ENCODE measurements at places on chromosomes 1 and 21. TPM values are rescaled to one million over a fixed set of nuclear protein-coding genes. Genes with fewer than 3 reads are reported as not detected.

Gene SYT6
- not detected for total RNA-seq

Gene SORT1
- total RNA-seq: 0.51 TPM

Gene G0S2
- 93.1 TPM for total RNA-seq

Gene UBL4B
- not detected for total RNA-seq

Gene HPCA
- total RNA-seq: not detected

Gene DNAH14
- 0.55 TPM for total RNA-seq

DNA sequence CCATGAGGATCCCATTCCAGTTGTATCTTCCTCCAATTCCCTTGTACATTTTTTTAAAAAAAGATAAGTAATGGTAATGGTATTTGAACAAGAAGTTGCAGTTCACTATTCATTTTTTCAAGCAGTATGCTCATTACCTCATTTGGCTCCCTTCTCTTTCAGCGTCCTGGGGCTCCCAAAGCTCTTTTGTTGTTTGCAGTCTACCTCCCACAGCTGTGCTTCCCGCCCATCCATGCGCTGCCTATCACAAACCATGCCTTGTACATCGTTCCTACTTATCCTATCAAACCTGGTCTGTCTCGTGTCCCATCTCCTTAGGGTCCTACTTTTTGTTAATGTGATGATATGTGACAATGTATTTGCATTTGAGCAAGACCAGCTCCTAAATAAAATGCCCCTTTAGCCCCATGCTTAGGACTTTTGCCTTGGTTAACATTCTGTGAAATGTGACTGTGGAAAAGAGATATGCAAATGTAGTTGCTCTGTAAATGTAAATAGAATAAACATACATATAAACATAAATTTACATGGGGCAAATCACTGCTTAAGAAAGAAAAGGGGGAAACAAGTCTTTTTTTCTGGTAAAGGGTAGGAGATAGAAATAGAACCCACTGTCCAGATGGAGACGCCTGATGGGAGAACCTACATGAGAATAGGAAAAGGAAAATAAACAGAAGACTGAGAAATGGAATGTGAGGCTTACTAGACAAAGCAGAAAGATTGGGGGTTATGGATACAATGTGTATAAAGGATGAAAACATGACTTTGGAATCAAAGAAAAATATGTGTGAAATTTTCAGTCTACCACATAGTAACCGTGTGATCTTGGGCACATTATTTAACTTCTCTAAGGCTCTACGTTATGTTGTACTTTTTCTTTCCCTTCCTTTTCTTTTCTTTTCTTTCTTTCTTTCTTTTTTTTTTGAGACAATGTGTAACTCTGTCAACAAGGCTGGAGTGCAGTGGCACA is 59.8 kb upstream of the PLXNA2 start:
- H3K27ac ChIP-seq: no peak overlapping the region
- H3K4me3 ChIP-seq: no peak overlapping the region
- H3K36me3 ChIP-seq: no peaks in the 10 kb centered on the region
- peaks cover 8% of the 10 kb centered on the region for H3K27me3 ChIP-seq
- no peaks in the 10 kb centered on the region for H3K4me1 ChIP-seq

GRCh38 chr1:150322310-150322709 is 977 bp downstream of the PRPF3 start:
- peak; percentile 41 for DNase-seq
- H3K4me1 ChIP-seq: peaks cover 27% of the 10 kb centered on the region
- no peaks in the 10 kb centered on the region for H3K27me3 ChIP-seq
- H3K4me3 ChIP-seq: peak overlapping the region; percentile 99
- peaks cover 29% of the 10 kb centered on the region for H3K36me3 ChIP-seq
- peak overlapping the region; percentile 97 for H3K27ac ChIP-seq

- H3K4me3 ChIP-seq: no peak overlapping the region
- H3K27ac ChIP-seq: no peak overlapping the region
- DNase-seq: peak; percentile 71
Observed at GRCh38 chr1:156797212-156797871, 19.3 kb downstream of the SH2D2A start.

GRCh38 chr1:18751425-18751824 is 108.0 kb downstream of the TAS1R2 start:
- no peaks in the 10 kb centered on the region for H3K36me3 ChIP-seq
- H3K27ac ChIP-seq: no peak overlapping the region
- H3K4me3 ChIP-seq: no peak overlapping the region

GRCh38 chr1:29832936-29833335 is 596.6 kb downstream of the PTPRU start:
- no peaks in the 10 kb centered on the region for H3K4me1 ChIP-seq
- no peak overlapping the region for H3K4me3 ChIP-seq
- no peaks in the 10 kb centered on the region for H3K36me3 ChIP-seq

DNA sequence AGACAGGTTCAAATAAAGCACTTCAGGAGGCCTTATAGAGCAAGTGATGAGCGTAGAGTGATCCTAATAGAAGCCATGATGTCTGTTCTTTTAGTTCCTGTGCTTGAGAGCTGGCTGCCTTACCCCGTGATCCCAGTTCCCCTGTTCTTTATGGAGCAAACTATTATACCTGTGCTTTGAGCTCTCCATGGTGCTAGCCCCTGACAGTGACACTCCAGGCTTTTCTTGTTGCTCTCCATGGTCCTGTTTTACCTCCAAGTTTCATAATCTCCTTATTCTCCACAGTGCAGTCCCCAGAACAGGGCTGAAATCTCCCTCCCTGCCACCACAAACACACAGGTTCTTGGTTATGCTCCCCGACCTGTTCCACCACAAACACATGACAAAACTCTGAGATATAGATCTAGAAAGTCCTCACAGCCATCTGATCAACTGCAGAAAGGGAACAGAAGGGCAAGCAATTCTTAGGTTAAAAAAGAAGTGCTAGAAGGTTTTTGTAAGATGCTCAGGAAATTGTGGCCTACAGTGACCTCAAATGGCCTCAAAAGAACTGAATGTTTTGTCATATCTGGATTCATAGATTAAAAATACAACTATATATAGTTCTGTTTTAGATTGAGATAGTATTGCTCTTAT is 6.0 kb downstream of the CADM3 start:
- peaks cover 37% of the 10 kb centered on the region for H3K27me3 ChIP-seq
- no peaks in the 10 kb centered on the region for H3K4me1 ChIP-seq
- H3K27ac ChIP-seq: no peak overlapping the region
- peak; percentile 45 for DNase-seq

GRCh38 chr1:8266436-8267165 is 51.3 kb upstream of the SLC45A1 start:
- no peak for DNase-seq
- peaks cover 8% of the 10 kb centered on the region for H3K27me3 ChIP-seq
- H3K27ac ChIP-seq: no peak overlapping the region
- no peak overlapping the region for H3K4me3 ChIP-seq

DNA sequence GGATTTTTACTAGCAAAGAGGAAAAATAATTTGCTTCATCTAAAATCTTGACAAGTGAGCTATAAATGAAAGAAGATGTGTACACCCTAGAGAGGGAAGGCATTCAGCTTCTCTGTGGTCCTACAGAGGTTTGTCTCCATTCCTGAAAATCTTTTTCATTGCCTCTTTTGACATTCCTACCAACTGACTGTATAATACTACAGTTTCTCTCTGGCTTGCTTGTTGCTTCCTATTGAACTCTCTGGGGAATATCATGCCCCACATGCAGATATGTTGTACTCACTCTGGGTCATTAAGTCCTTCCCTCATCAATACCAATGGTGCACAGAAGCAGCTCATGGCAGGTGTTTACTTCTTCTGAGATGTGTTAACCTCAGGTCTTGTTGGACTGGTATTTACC is 371.2 kb upstream of the PLXNA2 start:
- H3K4me1 ChIP-seq: no peaks in the 10 kb centered on the region
- H3K27ac ChIP-seq: no peak overlapping the region
- no peak for DNase-seq
- no peak overlapping the region for H3K4me3 ChIP-seq
- H3K27me3 ChIP-seq: peaks cover 10% of the 10 kb centered on the region

- peaks cover 11% of the 10 kb centered on the region for H3K4me1 ChIP-seq
- no peak overlapping the region for H3K4me3 ChIP-seq
- peaks cover 13% of the 10 kb centered on the region for H3K27me3 ChIP-seq
- H3K36me3 ChIP-seq: no peaks in the 10 kb centered on the region
Observed at GRCh38 chr1:30195424-30196134, 527.8 kb downstream of the MATN1 start.

DNA sequence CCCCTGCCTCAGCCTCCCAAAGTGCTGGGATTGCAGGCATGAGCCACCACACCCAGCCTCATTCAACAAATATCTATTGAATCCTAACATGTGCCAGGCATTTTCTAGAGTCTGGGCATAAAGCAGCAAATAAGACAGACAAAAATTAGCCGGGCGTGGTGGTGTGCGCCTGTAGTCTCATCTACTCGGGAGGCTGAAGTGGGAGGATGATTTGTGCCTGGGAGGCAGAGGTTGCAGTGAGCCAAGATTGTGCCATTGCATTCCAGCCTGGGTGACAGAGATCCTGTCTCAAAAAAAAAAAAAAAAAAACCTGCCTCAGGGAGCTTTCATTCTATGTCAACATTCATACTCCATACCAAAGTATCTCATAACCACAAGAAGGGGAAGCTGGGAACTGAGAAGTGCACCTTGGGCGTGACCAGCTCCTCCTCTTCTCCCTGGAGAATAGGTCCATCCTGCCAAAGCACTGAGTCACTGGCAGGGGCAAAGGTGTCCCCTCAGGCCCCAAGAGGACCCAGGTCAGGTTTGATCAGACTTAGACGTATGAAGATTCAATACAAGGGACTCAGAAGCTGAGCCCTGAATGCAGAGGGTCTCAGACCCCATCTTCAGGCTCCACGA is 36.8 kb upstream of the PPP1R15B start:
- no peak for DNase-seq
- peak overlapping the region; percentile 62 for H3K27ac ChIP-seq
- peaks cover 48% of the 10 kb centered on the region for H3K36me3 ChIP-seq

- peaks cover 36% of the 10 kb centered on the region for H3K4me1 ChIP-seq
- no peak for DNase-seq
- H3K27ac ChIP-seq: no peak overlapping the region
- H3K4me3 ChIP-seq: no peak overlapping the region
Observed at GRCh38 chr1:235246022-235246948, 81.7 kb downstream of the ARID4B start.

- no peak overlapping the region for H3K27ac ChIP-seq
- DNase-seq: no peak
- no peaks in the 10 kb centered on the region for H3K27me3 ChIP-seq
- H3K4me1 ChIP-seq: no peaks in the 10 kb centered on the region
- H3K36me3 ChIP-seq: no peaks in the 10 kb centered on the region
Observed at GRCh38 chr21:40128891-40129290, 261.7 kb downstream of the PCP4 start.

DNA sequence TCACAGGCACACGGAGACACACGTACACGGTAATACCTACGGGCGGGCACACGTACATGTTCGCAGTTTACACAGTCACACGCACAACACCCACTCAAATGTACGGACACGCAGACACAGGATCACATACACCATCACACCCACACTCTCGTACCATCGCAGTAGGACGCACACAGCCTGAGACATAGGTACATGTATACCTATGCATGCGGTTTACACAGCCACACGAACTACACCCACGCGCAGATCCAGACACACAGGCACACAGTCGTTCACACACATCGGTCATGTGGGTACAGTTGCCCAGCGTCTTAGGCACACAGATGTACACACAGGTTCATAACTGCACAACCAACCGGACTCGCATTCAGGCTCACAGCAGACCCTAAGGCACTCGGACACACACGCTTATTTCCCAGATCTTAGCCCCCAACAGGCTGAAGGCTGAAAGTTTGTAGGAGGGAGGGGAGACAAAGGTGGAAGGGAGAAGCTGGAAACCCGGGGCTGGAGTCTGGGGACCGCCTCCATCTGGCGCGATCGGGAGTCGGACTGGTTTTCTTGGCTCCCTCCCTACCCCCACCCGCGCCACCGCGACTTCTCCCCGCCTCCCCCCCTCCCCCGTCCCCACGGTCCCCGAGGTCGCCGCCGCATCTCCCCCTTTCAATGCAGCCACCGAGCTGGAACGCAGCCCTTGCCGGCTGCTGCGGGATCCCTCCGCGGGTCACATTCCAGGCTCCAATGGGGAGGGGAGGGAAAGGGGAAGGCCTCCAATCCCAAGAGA is 51.9 kb upstream of the SYNC start:
- DNase-seq: peak; percentile 73
- H3K4me1 ChIP-seq: peaks cover 10% of the 10 kb centered on the region
- H3K4me3 ChIP-seq: peak overlapping the region; percentile 31

GRCh38 chr1:214316593-214316992 is 35.6 kb downstream of the SMYD2 start:
- H3K4me3 ChIP-seq: no peak overlapping the region
- peaks cover under 1% of the 10 kb centered on the region for H3K4me1 ChIP-seq
- H3K36me3 ChIP-seq: no peaks in the 10 kb centered on the region
- DNase-seq: no peak

DNA sequence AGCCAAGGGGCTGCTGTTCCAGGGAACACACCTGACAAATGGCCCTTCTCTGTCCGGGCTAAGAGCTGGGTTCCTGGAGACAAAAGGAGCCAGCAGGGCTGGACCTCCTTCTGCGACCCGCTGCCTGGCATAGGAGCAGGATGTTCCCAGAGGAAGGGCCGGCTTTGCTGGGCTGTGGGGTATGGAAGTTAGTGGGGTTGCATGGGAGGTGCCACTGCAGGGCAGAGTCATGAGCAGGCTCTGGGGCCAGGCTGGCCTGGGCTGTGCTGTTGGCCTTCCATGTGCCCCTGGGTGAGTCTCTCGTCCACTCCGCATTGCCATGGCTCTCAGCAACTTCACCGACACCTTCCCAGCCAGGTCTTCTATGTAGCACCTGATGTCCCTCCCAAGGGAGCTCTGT is 507.6 kb downstream of the PTPRU start:
- no peaks in the 10 kb centered on the region for H3K36me3 ChIP-seq
- DNase-seq: no peak
- no peak overlapping the region for H3K4me3 ChIP-seq
- peaks cover 8% of the 10 kb centered on the region for H3K27me3 ChIP-seq
- H3K27ac ChIP-seq: no peak overlapping the region

- H3K27ac ChIP-seq: no peak overlapping the region
- no peak overlapping the region for H3K4me3 ChIP-seq
- DNase-seq: no peak
- H3K27me3 ChIP-seq: peaks cover 2% of the 10 kb centered on the region
- no peaks in the 10 kb centered on the region for H3K36me3 ChIP-seq
- H3K4me1 ChIP-seq: no peaks in the 10 kb centered on the region
Observed at GRCh38 chr1:157969697-157970485, 23.6 kb upstream of the KIRREL1 start.

DNA sequence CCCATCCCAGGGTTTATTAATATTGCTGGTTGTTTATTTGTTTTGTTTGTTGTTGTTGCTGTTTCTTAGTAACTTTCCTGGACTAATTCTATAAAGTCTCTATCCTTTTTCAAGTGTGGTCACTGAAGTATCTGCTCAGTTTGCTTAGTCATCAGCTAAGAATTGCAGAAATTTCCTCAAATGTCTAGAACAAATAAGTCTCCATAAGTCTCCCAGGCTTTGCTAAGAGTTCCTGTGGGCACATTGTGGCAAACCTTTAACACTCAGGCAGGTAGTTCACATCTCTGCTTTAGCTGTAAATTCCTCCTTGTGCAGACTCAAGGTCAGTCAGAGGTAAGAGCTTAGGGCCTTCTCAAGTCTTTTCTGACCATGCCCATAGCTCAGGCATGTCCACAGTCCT is 38.9 kb upstream of the C1orf185 start:
- no peak for DNase-seq
- no peak overlapping the region for H3K27ac ChIP-seq
- H3K4me1 ChIP-seq: no peaks in the 10 kb centered on the region
- H3K4me3 ChIP-seq: no peak overlapping the region
- peaks cover 2% of the 10 kb centered on the region for H3K36me3 ChIP-seq

- no peak overlapping the region for H3K4me3 ChIP-seq
- peaks cover 4% of the 10 kb centered on the region for H3K27me3 ChIP-seq
- H3K27ac ChIP-seq: no peak overlapping the region
- peaks cover 24% of the 10 kb centered on the region for H3K4me1 ChIP-seq
- DNase-seq: no peak
- no peaks in the 10 kb centered on the region for H3K36me3 ChIP-seq
Observed at GRCh38 chr1:66730462-66730861, 21.8 kb upstream of the DYNLT5 start.

- H3K27ac ChIP-seq: no peak overlapping the region
Observed at GRCh38 chr1:157411769-157412168, 140.5 kb downstream of the FCRL5 start.

All from activated CD4-positive, alpha-beta memory T cell treated with anti-CD3 and anti-CD28 coated beads for 36 hours (primary cell).